CD4-positive, alpha-beta memory T cell (primary cell): ENCODE measurements at places on chromosomes 1 and 21. TPM values are rescaled to one million over a fixed set of nuclear protein-coding genes. Genes with fewer than 3 reads are reported as not detected.

DNA sequence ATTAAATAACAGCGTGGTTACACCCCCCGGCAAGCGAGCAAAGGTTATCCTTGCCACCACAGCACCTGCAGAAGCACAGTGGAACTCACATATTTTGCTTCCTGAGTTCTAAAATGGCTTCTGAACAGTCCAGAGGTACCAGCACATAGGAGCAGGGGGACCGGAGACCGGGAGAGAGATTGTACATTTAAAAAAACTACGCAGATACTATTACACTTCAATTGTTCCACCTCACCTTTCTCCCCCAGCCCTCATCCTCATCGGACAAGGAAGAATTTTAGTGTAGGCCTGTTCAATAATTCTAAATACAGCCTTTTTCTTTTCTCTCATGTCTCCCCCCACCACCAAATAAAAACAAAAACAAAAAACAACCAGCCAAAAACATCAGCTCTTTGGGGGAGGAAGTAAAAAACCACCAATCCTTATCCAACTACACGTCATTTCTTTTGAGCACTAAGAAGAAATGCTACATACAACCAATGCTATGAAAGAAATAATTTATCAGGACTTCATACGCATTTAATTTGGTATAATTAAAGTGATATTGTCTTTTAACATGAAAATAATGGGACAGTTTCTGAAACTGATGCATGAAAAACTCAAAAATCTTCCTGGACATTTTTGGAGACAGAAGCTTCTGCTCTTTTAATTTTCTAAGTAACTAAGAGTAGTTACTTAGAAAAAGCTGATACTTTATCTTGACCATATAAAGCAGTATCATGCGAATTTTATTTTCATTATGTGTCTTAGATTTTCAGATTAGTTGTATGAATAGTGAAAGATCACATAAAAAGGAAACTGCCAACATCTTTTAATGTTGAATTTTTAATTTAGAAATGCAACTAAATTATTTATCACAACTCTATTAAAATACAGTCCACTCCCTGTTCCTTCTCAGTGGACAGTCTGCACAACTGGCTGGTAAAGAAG, 9.1 kb downstream of the CDKN2C start:
- no peak for DNase-seq

- DNase-seq, result no peak
Observed at GRCh38 chr1:209040351-209040750, 543.2 kb upstream of the CAMK1G start.

The TNNT2 gene
- not detected for total RNA-seq

DNA sequence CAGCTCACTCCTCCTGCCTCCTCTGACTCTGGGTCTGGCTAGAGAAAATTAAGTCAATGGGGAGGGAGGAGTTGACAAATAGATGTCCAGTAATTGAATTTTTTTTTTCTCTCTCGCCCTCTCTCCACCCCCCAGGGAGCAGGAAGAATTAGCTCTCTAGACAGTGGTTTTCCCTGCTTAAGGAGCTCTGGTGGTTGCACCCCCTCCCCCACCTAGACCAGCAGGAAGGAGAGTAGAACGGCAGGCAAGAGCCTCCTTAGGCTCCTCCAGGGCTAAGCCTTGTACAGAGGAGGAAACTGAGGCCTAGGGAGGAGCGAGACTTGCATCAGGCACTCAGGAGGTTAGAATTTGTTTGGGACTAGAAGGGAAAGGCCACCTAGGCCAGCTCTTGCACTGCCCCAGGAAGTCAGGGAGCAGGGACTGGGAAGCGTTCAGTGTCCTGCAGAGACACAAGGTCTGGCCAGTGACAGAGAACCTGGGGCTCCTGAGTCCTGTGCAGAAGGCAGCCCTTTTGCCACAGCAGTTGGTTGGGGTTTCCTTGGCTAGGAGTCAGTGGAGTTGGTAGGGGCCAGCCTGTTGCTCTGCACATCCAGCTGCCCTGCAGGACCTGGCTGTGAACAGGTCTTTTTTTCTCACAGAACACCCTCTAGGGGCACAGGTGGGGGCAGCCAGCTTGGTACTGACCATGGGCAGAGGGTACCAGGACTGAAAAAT, 49.5 kb upstream of the ACOT11 start:
- DNase-seq, result no peak

The FCRL4 gene
- not detected for total RNA-seq

DNA sequence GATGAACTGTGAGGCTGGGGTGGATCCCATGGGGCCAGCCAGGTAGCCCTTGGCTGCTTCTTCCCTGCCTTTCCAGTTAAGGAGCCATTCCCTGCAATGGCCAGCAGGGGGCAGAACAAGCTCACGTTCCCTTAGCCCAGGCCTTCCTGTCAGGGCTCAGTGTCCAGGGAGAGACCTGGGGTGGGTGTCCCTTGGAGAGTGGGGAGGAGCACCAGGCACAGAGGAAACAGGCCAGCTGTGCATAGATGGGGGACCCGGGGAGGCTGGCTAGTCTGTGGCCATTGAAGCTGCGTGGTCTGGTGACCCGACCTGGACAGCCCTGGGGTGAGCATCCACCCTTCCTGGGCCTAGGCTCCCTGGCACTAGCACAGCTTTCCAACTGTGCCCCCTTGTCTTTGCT, 13.2 kb upstream of the EPS8L3 start:
- DNase-seq, result peak; percentile 75
